ENCODE measurements at places on chromosomes 16 and 17.
A peak's percentile ranks its signal among the peaks of the same experiment; 100 is the strongest.

- DNase-seq, result no peak
Measured at GRCh38 chr17:77700165-77700881, 258.2 kb upstream of the TNRC6C start.

- no peak for DNase-seq
Measured at GRCh38 chr17:81277946-81278693, 17.0 kb downstream of the SLC38A10 start.

DNA sequence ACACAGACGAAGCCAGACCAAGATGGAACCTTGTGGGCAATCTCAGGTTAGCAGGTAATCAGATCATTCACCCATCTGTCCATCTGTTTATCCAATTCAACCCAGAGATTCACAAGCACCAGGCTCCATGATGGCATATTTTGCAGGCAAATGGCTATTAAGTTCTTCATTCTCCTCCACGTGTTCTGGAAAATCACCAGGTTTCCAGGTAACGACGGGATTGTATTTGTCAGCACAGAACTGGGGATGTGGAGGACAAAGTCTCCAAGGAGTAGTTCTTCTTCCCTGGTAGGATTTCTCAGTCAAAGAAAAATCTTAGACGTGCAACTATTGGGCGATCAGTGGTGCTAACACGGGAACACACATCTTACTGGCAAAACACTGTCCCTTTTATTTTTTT lies 368.8 kb downstream of the SLC39A11 start:
- DNase-seq, result no peak

DNA sequence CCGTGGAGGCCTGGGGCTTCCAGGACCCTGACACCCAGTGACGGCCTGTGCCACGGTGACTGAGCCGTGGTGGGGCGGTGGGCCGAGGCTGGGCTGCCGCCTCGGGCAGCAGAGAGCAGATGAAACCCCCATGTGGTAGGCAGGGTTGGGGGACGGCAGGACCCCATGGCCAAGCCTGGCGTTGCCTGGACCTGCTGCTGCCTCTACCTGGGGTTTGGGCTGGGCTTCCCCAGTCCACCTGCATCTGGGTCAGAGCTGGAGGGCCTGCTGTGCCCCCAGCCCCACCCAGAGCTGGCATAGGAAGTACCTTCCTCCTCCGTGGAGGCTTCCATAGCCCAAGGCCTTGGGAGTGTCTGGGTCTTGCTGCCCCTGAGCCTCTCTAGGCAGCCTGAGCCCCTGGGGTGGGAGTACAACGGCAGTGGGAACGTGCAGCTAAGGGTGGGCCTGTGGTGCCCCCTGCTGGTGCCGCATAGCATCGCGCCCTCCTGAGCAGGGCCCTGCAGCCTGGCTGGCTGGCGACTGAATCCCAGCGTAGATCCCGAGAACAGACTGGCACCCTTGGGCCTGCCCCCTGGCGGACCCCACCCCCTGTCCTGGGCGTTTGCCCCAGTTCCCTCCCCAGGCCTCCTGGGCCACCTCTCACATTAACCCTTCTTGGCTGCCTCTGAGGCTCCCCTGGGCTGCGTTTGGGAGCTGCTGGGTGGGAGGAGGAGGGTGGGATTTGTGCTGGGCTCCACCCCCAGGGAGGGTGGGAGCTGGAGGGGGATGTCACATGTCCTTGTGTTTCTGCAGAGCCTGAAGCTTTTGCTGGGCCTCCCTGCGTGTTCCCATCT lies 12.6 kb upstream of the ATP6V0C start:
- DNase-seq, result peak; percentile 76

DNA sequence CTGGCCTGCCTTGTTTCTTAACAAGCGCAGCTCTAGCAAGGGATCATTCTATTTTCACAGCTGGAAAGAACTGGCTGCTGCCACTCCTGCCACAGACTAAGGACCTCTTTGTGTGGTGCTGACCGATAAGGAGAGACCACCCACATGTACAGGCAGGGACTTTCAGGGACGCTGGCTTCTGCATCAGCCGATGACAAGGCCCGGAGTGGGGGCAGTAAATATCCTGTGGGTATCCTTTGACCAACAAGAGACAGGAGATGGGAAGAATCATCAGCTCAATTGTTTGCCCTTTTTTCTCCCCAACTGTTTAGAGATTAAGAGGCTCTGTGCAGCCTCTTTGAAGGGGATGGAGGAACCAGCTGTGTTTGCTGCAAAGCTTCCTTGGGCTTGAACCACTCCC lies 9.2 kb upstream of the ITPRIPL2 start:
- no peak for DNase-seq

- no peak for DNase-seq
Measured at GRCh38 chr16:52492789-52493357, 54.1 kb downstream of the TOX3 start.

DNA sequence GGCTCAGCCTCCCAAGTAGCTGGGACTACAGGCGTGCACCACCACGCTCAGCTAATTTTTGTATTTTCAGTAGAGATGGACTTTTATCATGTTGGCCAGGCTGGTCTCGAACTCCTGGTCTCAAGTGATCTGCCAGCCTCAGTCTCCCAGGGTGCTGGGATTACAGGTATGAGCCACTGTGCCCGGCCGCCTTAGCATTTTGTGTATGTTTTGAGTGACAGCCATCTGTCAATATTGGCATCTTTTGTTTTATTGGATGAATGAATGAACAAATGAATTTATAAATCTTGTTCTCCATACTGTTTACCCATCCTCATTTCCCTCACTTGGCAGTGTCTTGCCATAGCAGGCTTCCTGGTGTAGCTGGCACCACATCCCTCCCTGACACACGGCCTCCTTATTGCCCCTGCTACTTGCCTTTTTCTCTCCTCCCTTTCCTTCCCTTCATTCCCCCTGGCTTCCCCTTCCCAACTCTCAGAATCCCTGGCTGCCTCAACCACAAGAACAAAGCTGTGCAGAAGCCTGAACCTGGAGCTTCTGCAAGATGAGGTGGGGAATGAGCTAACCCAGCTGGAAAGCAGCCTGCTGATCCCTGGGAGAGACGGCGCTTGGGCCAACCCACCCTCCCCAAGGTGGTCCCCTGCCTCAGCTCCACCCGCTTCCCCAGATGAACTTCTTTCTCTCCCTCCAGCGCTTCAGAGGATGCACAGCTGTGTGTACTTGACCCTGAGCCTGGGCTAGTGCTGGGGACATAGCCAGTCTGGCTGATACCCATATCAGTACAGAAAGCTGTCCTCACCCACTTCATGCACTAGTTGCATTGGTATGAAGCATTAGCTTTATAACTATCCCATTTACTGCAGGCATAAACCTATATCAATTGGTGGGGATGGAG lies 34.3 kb downstream of the WNT9B start:
- no peak for DNase-seq
